ENCODE measurements at places on chromosomes 2 and 18.
A peak's percentile ranks its signal among the peaks of the same experiment; 100 is the strongest.

- H3K4me1 ChIP-seq: no peaks in the 10 kb centered on the region
- no peak overlapping the region for H3K27ac ChIP-seq
- H3K4me3 ChIP-seq: no peak overlapping the region
- no peak for DNase-seq
- H3K27me3 ChIP-seq: no peaks in the 10 kb centered on the region
These were observed 438.2 kb downstream of the SLC4A3 start for GRCh38 chr2:220065581-220065980.

DNA sequence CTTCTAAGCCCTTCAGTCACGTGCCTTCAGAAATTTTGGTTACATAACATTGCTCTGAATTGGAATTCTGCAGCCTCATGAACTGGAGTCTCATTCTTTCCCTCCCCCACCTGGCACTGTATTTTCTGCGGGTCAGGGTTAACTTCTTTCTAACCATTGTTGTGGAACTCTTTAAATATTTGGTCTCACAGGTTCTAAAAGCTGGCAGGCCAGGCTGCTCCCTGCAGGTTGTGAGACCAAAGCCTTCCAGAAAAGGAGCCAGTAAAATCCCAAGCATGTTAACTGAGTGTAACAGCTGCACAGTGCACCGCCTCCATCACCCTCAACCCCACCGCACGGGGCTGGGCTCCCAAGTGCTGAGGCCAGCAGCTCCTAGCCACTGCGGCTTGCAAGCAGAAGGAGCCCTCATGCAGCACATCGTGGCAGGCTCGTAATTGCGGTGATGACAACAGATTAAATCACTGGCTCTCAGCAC is 174.1 kb upstream of the ALPP start:
- no peak for DNase-seq
- no peak overlapping the region for H3K4me3 ChIP-seq
- H3K4me1 ChIP-seq: no peaks in the 10 kb centered on the region
- no peaks in the 10 kb centered on the region for H3K27me3 ChIP-seq
- no peaks in the 10 kb centered on the region for H3K36me3 ChIP-seq

GRCh38 chr18:63843008-63843407 is 44.5 kb upstream of the SERPINB2 start:
- H3K36me3 ChIP-seq: no peaks in the 10 kb centered on the region
- no peaks in the 10 kb centered on the region for H3K27me3 ChIP-seq
- no peak for DNase-seq

GRCh38 chr2:119679526-119679837 is 481 bp downstream of the TMEM177 start:
- H3K4me3 ChIP-seq: peak overlapping the region; percentile 97
- no peak for DNase-seq
- peaks cover 8% of the 10 kb centered on the region for H3K4me1 ChIP-seq
- no peaks in the 10 kb centered on the region for H3K36me3 ChIP-seq
- no peak overlapping the region for H3K27ac ChIP-seq

DNA sequence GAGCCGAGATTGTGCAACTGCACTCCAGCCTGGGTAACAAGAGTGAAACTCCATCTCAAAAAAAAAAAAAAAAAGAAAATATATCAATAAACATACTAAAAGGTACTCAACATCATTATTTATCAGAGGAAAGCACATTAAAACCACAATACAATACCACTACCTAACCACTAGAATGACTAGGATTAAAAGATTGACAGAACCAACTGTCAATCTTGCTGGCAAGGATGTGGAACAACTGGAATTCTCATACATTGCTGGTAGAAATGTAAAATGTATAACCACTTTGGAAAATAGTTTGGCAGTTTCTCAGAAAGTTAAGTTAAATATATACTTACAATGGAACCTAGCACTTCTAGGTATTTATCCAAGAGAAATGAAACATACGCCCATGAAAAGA is 88.6 kb downstream of the B3GNT2 start:
- no peaks in the 10 kb centered on the region for H3K4me1 ChIP-seq
- no peak overlapping the region for H3K27ac ChIP-seq
- DNase-seq: no peak
- no peak overlapping the region for H3K4me3 ChIP-seq
- no peaks in the 10 kb centered on the region for H3K36me3 ChIP-seq

GRCh38 chr2:62195421-62196277 is at the start of gene B3GNT2:
Gene B3GNT2, plus strand, starts transcription at chr2:62196115. Its CDS starts 26,106 bp downstream, at chr2:62222221.
- peak; percentile 75 for DNase-seq
- H3K27ac ChIP-seq: peak within 1 kb of the TSS; percentile 78
- H3K4me3 ChIP-seq: peak within 1 kb of the TSS; percentile 87
- H3K4me1 ChIP-seq: peaks cover 37% of the 10 kb centered on the region
- no peaks in the 10 kb centered on the region for H3K36me3 ChIP-seq

GRCh38 chr2:157359628-157360027 is 34.0 kb upstream of the ERMN start:
- H3K27me3 ChIP-seq: no peaks in the 10 kb centered on the region
- H3K36me3 ChIP-seq: no peaks in the 10 kb centered on the region
- H3K27ac ChIP-seq: no peak overlapping the region
- no peak overlapping the region for H3K4me3 ChIP-seq
- no peaks in the 10 kb centered on the region for H3K4me1 ChIP-seq
- DNase-seq: no peak

DNA sequence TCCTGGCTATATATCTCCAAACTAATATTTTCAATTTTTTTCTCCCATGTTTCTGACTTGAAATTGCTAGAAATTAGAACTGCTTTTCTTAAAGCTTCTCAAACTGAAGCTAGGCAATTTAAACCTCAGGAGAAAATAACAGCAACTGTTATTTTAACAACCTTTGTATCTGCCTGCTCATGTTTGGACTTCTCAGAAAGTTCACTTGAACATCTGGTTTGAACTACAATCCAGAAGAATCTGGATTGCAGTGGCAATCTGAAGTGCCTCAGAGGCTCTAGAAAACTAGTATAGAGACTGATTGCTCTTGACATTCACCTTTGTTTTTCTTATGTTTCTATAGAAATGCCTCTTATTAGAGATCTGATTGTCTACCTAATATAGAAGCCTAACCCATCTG is 64.1 kb downstream of the STAT4 start:
- no peak for DNase-seq
- no peaks in the 10 kb centered on the region for H3K27me3 ChIP-seq
- no peak overlapping the region for H3K4me3 ChIP-seq
- H3K27ac ChIP-seq: no peak overlapping the region
- no peaks in the 10 kb centered on the region for H3K36me3 ChIP-seq

DNA sequence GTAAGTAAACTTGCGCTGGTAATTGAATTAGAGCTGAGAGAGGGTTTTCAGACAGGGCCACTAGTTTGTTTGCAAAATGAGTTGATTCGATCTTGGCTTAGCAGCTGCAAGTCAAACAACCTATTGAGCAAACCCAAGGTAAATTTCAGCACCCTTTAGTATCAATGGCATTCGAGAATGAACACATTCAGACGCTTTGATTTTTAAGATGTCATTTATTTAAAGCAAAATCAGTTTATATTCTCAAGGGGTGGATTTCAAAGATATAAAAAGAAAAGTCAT is 44.2 kb downstream of the TGIF1 start:
- no peaks in the 10 kb centered on the region for H3K27me3 ChIP-seq
- no peaks in the 10 kb centered on the region for H3K36me3 ChIP-seq
- no peak overlapping the region for H3K4me3 ChIP-seq
- DNase-seq: no peak
- H3K27ac ChIP-seq: no peak overlapping the region
- no peaks in the 10 kb centered on the region for H3K4me1 ChIP-seq

DNA sequence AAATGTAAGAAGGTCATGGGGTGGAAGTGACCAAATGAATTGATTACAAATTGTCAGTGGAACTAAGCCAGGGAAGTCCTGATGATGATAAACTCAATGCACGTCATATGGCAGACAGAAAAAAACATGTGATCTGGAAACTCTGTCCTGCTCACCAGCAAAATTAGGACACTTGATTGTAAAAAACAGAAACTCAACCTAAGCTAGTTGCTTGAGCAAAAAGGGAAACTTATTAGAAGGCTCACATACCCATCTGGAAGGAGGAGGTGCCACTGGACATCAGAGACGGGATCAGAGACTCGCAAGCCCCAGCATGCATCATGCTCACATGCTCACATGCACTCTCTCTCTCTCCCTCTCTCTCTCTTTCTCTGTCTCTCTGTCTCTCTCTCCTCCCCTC is 96.8 kb downstream of the SP3 start:
- H3K27ac ChIP-seq: no peak overlapping the region
- no peaks in the 10 kb centered on the region for H3K27me3 ChIP-seq
- DNase-seq: no peak
- no peaks in the 10 kb centered on the region for H3K36me3 ChIP-seq
- no peak overlapping the region for H3K4me3 ChIP-seq

- H3K4me1 ChIP-seq: no peaks in the 10 kb centered on the region
- H3K4me3 ChIP-seq: no peak overlapping the region
- no peaks in the 10 kb centered on the region for H3K27me3 ChIP-seq
- DNase-seq: no peak
These were observed 27.2 kb downstream of the SLC39A6 start for GRCh38 chr18:36101943-36102342.

- no peaks in the 10 kb centered on the region for H3K27me3 ChIP-seq
- DNase-seq: no peak
- H3K27ac ChIP-seq: no peak overlapping the region
- H3K4me1 ChIP-seq: no peaks in the 10 kb centered on the region
- H3K4me3 ChIP-seq: no peak overlapping the region
These were observed 36.1 kb downstream of the DCC start for GRCh38 chr18:52376104-52376503.

GRCh38 chr18:73124175-73124574 is 256.4 kb upstream of the NETO1 start:
- H3K27me3 ChIP-seq: no peaks in the 10 kb centered on the region
- no peaks in the 10 kb centered on the region for H3K36me3 ChIP-seq
- no peaks in the 10 kb centered on the region for H3K4me1 ChIP-seq
- H3K27ac ChIP-seq: no peak overlapping the region
- no peak overlapping the region for H3K4me3 ChIP-seq
- DNase-seq: no peak

GRCh38 chr2:148656516-148656915 is 12.0 kb downstream of the EPC2 start:
- no peak overlapping the region for H3K4me3 ChIP-seq
- H3K36me3 ChIP-seq: no peaks in the 10 kb centered on the region
- no peaks in the 10 kb centered on the region for H3K27me3 ChIP-seq
- no peak overlapping the region for H3K27ac ChIP-seq
- H3K4me1 ChIP-seq: peaks cover 63% of the 10 kb centered on the region
- no peak for DNase-seq

- H3K27ac ChIP-seq: no peak overlapping the region
- no peak overlapping the region for H3K4me3 ChIP-seq
- no peaks in the 10 kb centered on the region for H3K36me3 ChIP-seq
- no peaks in the 10 kb centered on the region for H3K27me3 ChIP-seq
- DNase-seq: no peak
- H3K4me1 ChIP-seq: peaks cover 6% of the 10 kb centered on the region
These were observed 45.0 kb upstream of the DARS1 start for GRCh38 chr2:136030406-136030805.

- DNase-seq: no peak
- H3K27me3 ChIP-seq: no peaks in the 10 kb centered on the region
- H3K4me3 ChIP-seq: no peak overlapping the region
These were observed 16.1 kb downstream of the MTX2 start for GRCh38 chr2:176285321-176285720.
